ENCODE measurements at places on chromosomes 1 and 21.
A peak's percentile ranks its signal among the peaks of the same experiment; 100 is the strongest.

DNA sequence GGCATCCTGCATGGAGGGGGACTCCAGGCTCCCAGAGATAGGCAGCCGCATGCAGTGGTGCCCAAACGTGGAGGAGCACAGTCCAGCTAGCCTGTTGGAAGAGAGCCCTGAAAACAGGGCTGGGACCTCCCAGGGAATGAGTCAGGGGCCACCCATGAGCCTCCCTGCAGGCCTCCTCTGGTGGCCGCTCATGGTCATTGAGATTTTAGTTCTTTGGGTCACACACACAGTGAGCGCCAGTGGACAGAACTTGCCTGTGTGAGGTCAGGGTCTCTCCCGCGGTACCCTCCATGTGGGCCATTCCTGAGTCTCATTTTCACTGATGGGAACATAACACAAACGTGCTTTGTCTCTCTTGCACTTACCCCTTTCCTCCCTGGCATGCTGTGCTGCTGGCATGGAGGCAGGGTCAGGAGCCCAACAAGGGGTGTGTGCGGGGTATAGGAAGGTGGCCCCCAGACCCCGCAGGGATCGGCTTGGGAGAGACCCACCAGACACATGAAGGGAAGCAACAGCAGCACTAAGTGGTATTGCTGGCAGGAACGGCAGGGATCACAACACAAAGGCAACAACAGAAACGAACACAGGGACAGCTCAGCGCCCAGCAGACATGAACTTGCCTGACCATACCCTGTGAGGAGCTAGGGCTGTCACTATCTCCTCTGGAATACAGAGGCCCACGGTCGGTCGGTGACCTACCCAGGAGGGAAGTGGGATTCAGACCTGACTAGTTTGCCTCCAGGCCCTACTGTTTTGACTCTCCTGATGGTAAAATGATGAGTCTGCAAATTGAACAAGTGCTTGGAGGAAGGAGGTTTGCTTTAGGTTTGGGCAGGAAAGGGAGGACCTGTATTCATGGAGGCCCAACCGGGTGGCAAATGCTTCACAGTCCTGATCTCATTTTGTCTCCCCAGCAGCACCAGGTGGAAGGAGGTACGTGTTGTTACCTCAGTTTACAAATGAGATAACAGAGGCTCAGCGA, 31.8 kb downstream of the ABCG1 start:
- DNase-seq, result no peak

DNA sequence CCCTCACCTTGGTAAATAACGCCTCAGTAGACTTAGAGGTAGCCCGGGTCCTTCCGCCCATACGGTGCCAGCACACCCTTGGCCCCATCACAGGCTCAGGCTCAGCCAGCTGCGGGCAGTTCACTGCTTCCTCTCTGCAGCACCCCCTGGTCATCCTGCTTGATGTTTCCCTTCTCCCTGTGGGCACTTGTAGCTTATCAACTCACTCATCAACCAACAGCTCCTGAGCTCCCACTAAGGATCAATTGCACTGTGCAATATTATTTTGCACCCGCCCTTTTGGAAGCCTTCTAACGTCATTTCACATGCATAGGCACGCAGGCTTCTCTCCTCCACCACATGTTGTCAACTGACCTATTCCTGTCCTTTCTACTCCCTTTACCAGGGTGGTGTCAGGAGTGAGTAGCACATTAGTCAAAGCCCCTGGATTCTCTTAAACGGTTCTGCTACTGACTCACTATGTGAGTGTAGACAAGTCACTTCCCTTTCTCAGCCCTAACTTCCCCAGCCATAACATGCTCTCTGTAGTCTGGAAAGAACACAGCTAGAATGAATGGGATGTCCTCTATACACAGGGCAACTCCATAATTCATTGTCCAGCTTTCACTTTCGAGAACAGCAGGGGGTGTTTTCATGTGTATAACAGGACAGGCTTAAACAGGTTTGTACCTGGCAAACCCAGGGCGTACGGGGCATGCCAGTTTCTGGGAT, 47.1 kb upstream of the IRF2BP2 start:
- peak; percentile 84 for DNase-seq

- no peak for DNase-seq
Observed at GRCh38 chr1:77623066-77623465, 59.4 kb downstream of the ZZZ3 start.

- DNase-seq, result no peak
Observed at GRCh38 chr1:118302145-118302544, 117.1 kb upstream of the SPAG17 start.

DNA sequence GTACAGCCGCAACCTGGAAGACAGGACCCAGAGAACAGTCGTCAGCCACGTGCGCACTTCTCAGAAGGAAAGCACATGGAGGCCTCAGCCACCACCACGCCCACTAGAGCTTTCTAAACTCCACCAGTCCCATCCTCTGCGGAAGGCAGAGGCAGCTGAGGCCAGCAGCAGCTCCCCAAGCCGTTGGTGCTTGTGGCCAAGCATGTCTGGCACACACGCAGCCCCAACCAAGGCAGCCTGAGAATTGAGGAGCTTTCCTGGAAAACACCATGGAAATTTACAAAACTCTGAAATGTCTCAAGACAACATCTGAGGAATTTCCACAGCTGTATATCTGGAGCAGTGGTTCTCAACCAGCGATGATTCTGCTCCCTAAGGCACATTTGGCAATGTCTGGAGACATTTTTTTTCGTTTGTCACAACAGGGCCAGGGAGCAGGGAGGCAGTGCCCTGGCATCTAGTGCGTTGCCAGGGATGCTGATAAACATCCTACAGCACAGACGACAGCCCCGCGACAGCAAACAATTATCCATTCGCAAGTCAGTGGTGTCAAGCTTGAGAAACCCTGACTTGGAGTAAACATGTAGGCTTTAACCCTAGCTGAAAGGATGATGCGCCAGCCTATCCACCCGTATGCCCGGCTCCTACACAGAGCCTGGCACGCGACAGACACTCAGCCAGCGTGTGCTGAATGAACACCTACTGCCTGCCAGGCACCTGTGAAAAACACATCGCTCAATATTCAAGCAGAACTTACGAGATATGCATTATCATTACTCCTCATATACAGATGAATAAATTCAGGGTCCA, 24.7 kb downstream of the NPHP4 start:
- DNase-seq, result no peak

- no peak for DNase-seq
Observed at GRCh38 chr1:27928216-27928954, 6.4 kb upstream of the SMPDL3B start.

DNA sequence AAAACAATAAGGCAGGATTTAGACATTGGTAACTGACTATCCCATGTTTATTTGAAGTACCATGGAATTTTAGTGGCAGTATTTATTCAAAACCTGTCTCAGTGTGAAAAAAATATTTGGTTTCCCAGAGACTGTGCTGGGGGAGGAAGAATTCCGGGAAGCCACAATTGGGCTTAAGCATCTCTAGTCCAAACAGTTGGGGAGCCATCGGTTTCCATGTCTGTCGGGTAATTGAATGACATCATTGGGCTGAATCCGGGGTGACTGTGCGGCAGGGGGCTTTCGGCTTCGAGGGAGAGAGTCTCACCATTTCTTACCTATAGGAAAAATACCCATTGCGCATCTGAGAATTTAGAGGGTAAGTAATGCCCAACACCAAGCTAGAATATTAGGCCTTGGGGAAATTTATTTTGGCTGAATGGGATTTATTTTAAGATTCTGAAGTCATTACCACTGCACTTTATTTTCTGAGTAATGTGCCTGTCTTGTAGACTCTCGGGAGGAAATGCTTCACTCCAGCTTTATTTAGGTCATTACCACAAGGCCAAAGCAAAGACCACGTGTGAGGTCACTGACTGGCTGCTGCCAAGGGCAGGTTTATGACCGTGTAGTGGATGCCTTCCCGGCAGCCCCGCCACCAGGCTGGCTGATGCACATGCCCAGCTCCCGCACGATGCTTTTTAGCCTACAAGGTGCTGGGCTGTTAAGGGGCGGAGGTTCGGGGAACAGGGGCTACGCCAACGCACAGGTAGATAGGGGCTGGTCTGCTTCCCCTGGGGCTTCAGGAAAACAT, 23.1 kb upstream of the UMODL1 start:
- peak; percentile 47 for DNase-seq

Measured in HTR-8/SVneo (cell line).